Hindlimb muscle (tissue), 1 donor: ENCODE measurements at places on chromosomes 13 and 19.
A peak's percentile ranks its signal among the peaks of the same experiment; 100 is the strongest.

GRCh38 chr13:40381935-40382764, 284.3 kb downstream of the FOXO1 start:
- DNase-seq = no peak

- DNase-seq = no peak
Measured at GRCh38 chr19:8150178-8150865, 930 bp upstream of the FBN3 start.

DNA sequence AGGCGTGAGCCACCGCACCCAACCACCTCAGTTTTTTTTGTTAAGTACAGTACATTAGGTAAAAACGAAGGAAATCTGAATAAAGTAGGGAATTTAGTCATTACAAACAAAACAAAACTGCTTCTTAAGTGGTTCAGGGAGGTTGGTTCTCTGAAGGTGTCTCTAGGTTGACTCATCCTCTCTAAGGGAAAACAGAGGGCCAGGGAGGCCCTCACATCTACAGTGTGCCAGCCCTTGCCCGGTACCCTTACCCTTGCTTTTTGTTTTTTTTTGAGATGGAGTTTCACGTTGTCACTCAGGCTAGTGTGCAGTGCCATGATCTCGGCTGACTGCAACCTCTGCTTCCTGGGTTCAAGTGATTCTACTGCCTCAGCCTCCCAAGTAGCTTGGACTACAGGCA, 17.2 kb upstream of the JUND start:
- DNase-seq = no peak

GRCh38 chr13:36518707-36519106, 86.4 kb downstream of the CCNA1 start:
- no peak for DNase-seq

- no peak for DNase-seq
Measured at GRCh38 chr13:18948664-18949488, 232.7 kb downstream of the TUBA3C start.

DNA sequence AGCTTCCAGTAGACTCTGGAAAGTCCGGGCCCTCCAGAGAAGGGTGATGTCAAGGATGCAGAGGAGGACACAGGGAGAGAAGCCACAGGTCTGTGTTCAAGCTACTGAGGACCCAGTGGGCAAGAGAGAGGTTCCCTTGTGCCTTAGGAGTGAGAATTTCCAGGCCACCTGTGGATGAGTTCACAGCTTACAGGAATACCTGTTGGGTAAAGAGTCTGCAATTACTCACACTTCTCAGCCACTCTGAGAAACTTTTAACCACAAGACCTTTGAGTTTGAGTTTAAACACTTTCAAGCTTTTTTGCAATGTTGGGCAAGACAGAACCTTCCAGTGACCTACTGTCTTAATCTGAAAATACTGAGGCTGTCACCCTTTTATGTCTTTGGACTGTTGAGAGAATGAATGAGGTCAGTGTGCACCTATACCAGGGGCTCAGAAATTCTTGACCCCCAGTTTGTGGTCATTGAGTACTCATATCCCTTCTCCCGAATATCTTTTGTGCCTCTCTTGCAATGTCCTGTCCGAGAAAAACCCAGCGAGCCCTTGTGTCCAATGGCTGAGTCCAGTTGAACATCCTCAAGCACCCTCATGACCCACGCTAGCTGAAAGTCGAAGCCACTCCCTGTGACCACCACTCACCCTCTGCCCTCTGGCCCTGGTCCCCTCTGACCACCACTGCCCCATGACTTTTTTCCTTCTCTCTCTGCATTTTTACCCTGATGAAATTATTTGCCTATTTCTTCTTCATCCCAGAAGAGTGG, 368.5 kb upstream of the ZNF507 start:
- DNase-seq = no peak

GRCh38 chr13:98189841-98190505, 12.9 kb upstream of the RNF113B start:
- peak; percentile 38 for DNase-seq

GRCh38 chr19:41955521-41955920, 3.6 kb downstream of the RABAC1 start:
- DNase-seq = no peak

- no peak for DNase-seq
Measured at GRCh38 chr19:58181902-58182576, 822 bp upstream of the ZNF274 start.

GRCh38 chr13:97911311-97912138, 42.0 kb upstream of the IPO5 start:
- no peak for DNase-seq

DNA sequence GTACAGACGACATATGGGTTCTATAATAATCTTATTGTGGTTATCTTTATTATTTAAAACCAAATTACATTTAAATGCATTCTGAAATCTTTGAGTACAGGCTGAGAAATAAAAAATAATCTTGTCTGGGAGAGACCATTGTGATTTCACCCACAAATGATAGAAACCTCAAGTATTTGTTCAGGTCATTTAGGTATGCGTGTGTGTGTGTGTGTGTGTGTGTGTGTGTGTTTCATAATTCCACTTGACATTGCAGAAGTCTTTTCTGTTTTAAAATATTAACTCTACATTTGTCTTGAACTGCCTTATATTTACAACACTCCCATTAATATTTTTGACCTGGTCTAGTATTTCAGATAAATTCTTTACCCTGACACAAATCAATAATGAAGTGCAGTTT, 126.9 kb downstream of the SPRY2 start:
- DNase-seq = no peak

GRCh38 chr13:29754473-29754806, 96.0 kb downstream of the UBL3 start:
- DNase-seq = no peak

- no peak for DNase-seq
Measured at GRCh38 chr19:36182612-36183244, 30.5 kb upstream of the COX7A1 start.

DNA sequence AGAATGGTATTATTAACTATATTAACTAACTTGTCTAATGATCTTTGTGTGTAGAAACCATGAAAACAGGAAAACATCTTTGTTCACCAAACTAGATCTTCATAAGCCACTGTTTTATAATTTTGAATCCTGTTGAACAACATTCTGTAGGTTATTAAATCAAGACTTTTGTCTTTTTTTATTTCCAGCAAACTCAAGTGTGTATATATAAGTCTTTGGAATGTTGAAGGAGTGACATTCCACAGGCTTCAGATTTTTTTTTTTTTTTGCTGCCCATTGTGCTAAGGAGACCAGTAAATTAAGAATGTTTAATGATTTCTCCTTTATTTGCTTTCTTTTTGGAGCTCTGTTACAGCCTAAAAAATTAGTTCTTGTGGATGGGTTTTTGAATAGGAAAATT, 89.6 kb downstream of the LMO7 start:
- no peak for DNase-seq

DNA sequence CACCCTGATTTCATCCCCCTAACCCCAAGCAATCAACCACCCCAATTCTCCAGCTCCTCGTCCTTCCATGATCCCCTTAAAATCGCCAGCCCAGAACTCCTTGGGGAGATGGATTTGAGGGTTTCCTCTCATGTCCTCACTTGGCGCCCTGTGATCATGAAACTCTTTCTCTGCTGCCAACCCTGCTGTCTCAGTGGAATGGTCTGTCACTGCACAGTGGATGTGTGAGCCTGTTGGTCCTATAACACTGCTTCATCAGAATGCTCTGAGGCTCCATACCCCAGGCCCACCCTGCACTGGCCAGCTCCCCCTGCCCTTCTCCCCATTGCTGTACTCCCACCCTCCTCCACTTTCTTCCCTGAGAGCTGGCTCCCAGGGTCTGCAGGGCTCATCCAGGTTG, 12.6 kb upstream of the ZNF792 start:
- no peak for DNase-seq

DNA sequence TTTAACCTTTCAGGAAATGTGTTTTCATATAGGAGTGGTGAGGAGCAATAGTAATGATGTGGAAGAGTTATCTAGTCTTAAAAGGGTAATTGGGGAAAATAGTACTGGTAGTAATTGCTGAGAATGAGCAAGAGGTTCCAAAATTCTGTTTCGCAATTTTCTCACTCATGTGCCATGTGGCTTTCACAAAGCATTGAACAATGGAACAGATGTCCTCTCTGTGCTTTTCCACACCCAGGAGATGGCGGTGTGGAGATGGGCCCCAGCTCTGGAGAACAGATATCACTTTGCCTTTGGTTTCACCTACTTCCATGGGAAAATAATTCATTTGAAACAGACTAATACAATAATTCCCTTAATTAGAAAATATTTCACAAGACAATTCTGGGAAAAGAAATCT, 170.0 kb upstream of the SLC10A2 start:
- no peak for DNase-seq

DNA sequence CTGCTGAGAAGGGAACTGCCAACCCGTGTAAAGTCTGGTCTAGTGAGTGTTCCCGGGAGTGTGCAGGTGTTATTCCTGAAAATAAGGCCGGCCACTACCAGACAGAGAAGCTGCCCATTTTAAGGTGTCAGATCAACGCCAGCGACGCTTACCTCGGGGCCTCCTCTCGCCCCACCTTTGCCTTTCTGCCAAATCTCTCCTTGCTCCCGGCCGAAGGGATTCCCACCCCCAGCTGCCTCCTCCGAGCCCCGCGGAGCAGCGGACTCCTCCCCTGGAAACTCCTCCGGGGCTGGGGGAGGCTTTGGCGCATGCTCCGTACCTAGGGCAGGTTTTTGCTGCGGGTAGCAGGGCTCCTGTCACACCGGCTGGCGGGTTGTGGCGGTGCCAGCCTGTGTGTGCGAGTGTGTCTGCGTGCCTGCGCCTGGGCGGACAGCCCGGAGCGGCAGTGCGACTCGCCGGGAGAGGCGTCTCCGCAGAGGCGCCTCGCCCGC, at the start of gene HS6ST3:
HS6ST3 (plus strand) TSS at position 359 of the 491 bp plus-strand sequence.
- no peak for DNase-seq

- DNase-seq = no peak
Measured at GRCh38 chr13:27599845-27600553, 20.3 kb downstream of the LNX2 start.

- no peak for DNase-seq
Measured at GRCh38 chr13:112105244-112105681, 38.3 kb downstream of the SOX1 start.

DNA sequence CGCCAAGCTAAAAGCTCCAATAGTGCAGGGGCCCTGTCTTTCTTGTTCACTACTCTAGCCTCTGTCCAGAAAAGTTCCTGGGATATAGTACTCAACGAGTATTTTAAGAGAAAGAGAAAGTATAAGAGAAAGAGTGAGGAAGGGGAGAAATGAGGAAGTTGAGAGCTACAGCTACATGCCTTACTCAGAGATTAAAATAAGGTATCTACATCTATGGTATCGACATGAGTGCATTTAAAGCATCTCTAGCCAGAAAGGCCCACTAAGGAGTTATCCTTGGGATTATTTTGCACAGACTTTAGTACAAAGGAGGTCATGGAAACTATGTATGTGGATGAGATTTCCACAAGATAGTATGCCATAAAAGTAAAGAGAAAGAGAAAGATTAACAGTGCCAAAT, 28.5 kb downstream of the MYCBP2 start:
- DNase-seq = no peak

DNA sequence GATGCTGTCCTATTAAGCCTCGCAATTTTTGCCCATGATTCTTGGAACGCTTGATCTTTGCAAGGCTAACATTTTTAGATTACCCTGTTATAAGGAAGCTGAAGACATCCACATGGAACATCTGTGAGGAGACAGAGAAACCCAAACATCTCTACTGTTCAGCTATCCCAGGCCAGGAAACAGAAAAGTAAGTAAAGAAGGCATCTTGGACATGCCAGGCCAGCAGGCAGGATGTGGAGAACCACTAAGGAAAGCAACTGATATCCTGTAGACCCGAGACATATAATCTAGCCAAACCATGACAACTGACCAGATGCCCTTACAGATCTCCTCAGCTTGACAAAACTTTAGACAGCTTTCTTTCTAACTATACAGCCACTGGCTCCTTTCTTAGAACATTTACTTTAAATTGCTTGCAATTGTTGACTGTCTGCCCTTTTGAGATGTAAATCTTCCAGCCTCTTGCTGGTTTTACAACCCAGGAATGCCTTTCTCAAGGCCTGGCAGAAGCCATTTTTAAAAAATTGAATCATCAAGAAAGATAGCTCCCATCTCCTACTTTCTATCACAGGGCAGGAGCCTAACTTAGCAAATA, 255.8 kb upstream of the DACH1 start:
- no peak for DNase-seq

DNA sequence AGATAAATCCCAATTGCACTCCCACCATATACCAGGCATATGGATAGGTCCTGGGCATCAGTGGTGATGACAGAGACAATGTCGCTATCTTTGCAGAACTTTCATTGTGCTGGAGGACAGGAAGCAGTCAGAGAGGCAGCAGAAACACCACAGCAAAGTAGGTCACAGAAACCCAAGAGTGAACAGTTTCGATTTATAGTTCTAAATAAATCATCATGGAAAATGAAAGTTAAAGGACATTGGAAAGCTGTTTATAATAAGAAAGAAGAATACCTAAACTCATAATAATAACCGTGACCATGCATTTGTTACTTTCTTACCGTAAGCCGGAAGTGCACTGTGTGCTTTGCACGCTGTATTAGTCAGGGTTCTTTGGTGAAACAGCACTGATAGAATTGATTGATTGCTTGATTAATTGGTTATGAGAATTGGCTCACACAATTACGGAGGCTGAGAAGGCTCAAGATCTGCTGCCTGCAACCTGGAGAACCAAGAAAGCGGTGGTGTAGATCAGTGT, 38.9 kb downstream of the ALOX5AP start:
- DNase-seq = no peak

GRCh38 chr19:11323601-11324078, 15.8 kb downstream of the RAB3D start:
- no peak for DNase-seq

- no peak for DNase-seq
Measured at GRCh38 chr19:35811317-35812219, 1.1 kb downstream of the PRODH2 start.

- DNase-seq = no peak
Measured at GRCh38 chr19:1017906-1018305, 3.0 kb downstream of the TMEM259 start.

- no peak for DNase-seq
Measured at GRCh38 chr13:63149375-63149774, 1733.7 kb upstream of the PCDH20 start.
